Stimulated activated CD4-positive, alpha-beta T cell treated with anti-CD3 and anti-CD28 coated beads, Interleukin-4, amount 100 ng/mL, for 48 hours (primary cell): ENCODE measurements at places on chromosomes 2 and 18.

GRCh38 chr2:6986912-6987361 is 69.7 kb downstream of the RNF144A start:
- no peak for DNase-seq

GRCh38 chr18:60196836-60197606 is 175.6 kb downstream of the MC4R start:
- no peak for DNase-seq

DNA sequence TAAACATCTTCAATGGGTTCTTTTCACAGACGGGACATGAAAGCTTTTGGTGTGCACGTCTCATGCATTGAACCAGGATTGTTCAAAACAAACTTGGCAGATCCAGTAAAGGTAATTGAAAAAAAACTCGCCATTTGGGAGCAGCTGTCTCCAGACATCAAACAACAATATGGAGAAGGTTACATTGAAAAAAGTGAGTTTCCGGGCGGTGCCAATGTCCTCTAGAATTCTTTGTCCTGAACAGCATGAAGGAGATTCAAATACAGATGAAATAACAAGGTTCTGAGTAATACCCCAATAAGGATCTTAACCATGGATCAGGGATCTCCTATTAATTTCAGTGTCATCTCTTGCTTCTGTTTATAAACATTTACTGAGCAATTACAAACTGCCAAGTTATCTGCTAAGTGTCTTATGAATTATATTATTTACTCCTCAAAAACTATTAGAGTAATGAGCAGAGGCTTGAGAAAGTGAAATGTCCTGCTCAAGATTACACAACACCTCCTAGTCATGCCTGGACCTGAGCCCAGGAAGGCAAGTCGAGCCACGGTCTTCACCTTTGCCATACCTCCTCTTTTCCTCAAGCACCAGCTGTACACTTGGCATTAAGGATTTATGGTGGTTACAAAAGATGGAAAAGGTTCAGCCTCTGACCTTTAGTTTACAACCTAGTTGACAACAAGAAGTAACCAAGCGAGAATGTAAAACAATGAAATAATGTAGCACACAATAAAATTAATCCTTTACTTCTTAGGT is 22.6 kb downstream of the DHRS9 start:
- no peak for DNase-seq

DNA sequence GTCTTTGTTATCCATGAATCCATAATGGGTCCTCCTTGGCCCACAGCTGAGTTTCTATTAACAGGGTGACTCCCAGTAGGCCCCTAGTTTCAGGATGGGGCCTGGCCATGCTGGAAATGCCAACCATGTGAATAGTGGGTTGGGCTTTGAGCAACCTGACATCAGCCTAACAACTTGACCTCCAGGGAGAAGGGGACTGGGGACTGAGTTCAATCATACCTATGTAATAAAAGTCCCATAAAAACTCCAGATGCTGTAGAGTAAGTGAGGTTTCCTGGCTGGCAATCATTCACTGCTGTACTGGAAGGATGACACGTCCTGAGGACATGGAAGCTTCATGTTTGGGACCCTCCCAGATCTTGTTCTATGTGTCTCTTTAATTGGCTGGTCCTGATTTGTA is 7.9 kb downstream of the REV1 start:
- no peak for DNase-seq

DNA sequence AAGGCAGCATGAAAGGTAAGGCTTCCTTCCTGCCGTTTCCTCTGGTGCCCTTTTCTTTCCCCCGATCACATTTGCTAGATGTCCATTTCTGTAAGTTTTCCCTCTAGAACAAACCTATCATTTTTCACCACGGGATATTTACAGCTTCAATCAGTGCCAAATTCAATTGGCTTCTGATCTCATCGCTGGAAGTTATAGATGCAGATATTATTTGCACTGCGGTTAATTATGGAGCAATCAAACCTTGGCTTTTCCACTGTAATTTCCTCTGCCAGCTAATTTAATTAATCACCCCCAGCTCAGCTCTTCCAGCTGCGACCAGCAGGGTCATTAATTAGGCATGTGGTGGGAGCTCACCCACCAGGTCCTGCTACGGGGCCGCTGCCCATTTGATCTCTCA is 86.1 kb downstream of the GBX2 start:
- no peak for DNase-seq

GRCh38 chr18:39732918-39733317 is 2167.3 kb upstream of the CELF4 start:
- DNase-seq = no peak

GRCh38 chr2:181764095-181764963 is 84.0 kb upstream of the NEUROD1 start:
- DNase-seq = no peak

DNA sequence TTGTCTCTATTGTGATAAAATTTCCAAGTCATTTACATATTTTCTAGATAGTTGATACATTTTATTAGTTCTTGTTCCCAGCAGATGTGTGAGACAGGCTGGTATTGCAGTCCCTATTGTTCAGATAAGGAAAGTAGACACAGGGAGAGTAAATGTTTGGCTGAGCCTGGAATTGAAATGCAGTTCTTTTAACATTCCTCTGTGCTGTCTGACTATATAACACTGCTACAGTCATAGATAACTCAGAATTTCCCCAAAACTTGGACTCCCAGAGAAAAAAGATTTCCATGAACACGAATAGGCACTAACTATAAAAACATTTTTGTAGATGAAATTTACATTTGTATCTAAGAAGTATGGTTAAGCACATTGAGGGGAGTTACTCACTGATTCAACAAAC is 71.4 kb downstream of the PLCL1 start:
- no peak for DNase-seq

DNA sequence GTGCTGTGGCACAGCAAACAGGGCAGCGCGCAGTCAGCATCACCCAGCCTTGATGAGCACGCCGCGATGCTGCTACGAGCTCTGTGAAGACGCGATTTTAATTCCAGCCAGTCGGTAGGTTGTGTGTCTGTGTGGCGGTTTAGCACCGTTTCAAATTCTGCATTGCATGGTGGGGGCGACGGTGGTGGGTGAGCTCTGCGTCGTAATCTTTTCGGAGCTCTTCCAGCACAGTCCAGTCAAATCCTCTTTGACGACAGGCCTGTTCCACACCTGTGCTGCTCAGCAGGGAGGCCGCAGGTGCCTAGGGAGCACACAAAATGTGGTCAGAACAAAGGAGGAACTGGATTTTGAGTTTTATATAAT is 8.6 kb downstream of the ALLC start:
- DNase-seq = no peak

- DNase-seq = no peak
Measured at GRCh38 chr2:238997684-238998083, 149.8 kb downstream of the TWIST2 start.

DNA sequence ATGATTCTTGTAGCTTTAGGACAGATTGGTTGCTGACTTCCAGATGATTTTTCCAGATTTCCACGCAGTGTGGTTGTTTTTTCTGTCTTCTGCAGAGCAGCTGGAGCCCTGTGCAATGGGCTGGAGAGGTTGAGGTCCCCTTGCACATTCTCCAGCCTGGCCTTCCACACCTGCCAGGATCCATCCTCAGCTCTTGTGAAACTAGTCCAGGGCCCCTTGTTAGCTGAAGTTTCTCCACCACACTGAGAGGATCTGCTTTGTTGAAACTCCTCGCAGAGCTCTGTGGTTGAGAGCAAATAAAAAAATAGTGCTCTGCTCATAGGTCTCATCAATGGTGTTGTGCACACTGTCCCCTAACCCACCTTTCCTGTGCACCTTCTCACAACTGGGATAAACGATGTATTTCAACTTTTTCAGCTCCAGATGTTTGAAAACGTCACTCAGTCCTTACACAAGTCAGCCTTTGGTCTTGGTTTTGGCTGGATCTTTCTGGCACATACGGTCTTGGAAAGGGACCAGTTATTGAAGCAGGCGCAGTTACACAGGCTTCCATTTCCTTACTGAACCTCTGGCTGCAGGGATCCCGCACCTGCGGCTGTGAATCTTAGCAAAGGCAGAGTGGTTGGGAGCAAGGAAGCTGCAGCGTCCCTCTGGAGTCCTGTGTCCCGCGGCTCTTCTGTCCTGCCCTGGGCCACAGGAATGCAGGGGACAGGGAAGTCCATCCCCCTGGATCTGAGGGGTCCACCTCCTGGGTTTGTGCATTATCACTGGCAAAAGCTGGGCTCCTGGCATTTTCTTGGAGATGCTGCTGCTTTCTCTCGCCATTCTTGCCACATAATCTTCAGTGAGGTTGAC is 272.0 kb upstream of the DSEL start:
- DNase-seq = no peak

- no peak for DNase-seq
Measured at GRCh38 chr2:157901325-157901724, 25.2 kb upstream of the ACVR1 start.

DNA sequence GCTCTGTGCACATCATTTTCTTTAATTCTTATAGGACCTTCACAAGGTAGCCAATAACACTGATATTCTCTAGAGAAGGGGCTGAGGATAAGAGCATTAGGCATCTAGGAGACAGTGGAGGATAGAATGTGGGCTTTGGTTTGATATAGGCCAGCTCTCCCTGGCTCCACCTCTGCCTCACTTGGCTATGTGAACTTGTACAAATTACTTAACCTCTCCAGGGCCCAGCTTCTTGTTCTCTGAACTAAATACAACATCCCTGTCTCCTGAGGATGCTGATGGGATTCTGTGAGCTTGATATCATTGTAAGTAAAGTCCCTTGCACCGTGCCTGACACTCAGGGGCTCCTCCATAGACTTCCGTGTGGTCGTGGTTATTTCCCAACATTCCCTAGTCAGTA is 87.3 kb downstream of the ACOXL start:
- no peak for DNase-seq

DNA sequence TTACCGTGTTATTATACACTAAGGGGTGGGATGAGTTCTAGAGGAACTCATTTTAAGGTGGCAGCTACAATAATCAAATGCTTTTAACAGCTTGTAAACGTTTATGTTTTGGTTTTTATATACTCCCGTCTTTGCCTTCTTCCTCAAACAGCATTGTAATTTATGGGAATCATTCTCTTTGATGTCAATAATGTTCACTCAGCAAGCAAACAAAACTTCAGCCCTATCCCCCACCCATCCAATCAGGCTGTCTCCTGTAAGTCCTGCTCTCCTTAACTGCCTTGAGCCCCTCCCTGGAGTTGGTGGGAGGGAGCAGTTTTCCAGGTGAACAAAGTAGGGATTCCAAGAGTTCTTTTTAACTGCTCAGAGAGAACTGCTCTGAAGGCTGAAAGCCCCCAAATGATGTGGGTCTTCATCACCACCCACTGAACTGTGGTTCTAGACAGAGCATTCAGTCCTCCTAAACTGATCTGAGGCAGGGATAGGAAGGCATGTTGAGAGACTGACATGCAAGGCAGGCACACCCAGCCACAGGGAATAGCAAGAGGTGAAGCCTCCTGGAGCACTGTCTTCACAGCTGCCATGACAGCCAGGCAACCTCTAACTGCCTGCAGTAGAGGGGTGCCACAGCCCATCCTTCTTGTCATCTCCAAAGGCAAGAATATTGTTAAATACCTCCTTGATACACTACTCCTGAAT is 17.5 kb downstream of the MYO5B start:
- no peak for DNase-seq

GRCh38 chr2:197235711-197236110 is 74.9 kb downstream of the ANKRD44 start:
- DNase-seq = no peak

DNA sequence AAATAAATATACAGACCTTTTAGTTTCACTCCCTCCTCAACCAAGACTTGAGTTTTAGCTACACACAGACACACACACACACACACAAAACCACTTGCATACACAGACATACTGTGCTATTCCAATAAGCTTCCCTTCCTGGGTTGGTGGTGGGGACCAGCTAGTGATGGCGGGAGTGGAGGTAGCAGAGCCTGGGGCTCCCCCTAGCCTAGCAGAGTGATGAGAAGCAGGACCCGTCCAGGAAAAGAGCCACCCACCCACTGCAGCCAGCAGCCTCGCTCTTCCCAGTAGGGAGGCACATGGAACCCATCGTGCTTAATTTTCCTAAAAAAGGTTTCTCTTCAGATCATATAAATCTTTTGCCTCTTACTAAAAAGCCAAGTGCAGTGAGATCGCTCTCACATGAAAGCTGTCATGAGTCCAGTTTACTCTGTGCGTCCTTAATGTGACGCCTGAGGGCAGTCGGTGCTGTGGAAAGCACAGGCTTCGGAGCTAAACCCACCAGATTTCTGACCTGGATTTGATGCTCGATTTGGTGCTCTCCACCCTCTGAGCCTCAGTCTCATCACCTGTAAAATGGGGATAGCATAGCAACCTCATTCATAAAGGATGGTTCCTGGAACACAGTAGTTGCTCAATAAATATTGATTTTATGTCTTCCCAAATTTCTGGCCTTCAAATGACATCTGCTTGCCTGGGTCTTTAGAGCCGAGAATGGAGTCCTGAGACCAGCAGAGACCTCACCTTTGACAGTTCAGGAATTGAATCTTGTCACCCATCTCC is 60.1 kb upstream of the YWHAQ start:
- DNase-seq = no peak

DNA sequence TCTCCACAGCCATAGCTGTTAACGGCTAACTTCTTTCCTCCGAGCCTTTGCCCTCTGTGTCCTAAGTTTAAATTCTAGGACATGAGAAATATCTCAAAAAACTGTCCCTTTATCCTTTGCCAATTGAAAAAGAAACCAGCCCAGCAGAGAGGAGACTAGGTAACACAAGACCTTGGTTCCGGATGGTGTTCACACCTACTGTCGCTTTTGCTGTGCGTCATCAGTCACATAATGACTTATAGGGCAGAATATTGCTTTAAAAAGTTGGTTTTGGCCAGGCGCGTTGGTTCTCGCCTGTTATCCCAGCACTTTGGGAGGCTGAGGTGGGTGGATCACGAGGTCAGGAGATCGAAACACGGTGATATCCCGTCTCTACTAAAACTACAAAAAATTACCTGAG is 66.2 kb downstream of the SP3 start:
- no peak for DNase-seq

DNA sequence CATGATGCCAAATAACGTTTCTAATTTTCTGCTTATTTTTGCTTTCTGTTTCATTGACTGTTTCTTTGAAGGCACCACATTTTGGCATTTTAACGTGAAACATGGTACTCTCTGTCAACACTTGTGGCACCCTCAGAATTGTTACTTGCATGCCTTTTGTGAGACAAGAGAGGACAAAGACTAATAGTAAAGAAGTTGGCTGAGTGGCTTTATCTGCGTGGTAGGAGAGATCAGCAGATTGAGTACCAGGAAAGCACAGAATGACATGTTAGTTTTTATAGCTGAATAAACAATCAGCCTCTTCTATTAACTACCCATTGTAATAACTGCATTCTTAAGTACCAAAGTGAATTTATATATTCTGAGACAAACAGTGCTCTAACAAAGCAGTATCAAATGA is 8.6 kb downstream of the ZNF638 start:
- no peak for DNase-seq

- DNase-seq = no peak
Measured at GRCh38 chr2:133255360-133255759, 312.9 kb downstream of the NCKAP5 start.
